ENCODE measurements at places on chromosomes 13 and 19. TPM values are rescaled to one million over a fixed set of nuclear protein-coding genes. Genes with fewer than 3 reads are reported as not detected.

RNU6-9 gene
- not detected for total RNA-seq

S1PR2 gene
- total RNA-seq, result 9.5 TPM

VSTM1 gene
- total RNA-seq, result 0.72 TPM

DAND5 gene
- not detected for total RNA-seq

DKKL1 gene
- total RNA-seq, result not detected

ZNF536 gene
- not detected for total RNA-seq

TBC1D4 gene
- 5.1 TPM for total RNA-seq

LIPE gene
- total RNA-seq, result 5.3 TPM

DNA sequence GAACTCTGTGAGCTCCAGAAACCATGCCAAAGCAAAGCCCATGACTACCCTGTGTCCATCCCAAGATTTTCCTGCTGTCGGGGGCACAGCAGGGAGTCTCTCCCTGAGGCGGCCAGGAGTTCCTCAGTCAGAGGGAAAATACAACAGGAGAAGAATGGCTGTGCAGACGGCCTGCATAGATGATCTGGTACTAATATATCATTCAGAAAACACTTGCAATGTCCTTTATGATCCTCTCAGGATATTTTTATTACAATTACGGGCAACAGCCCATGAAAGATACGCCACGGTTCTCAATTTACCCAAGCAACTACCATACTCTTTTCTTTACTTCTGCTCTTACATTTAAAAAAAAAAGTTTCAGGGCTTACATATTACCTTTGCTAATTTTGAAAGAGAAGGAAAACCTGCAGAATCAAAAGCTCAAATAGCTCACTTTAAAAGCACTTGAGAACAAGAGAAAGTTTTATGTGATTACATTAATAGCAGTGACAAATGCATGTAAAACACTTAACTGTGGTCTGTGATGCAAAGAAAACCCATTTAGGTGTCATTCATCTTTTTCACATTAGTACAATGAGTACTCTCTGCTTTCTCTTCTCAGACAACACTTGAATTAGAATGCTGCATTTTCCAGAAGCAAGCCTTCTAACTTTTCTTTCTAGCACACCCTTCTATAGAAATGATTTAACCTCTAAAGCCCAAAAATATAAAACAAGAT lies 460.8 kb downstream of the KLF5 start:
- DNase-seq, result no peak

DNA sequence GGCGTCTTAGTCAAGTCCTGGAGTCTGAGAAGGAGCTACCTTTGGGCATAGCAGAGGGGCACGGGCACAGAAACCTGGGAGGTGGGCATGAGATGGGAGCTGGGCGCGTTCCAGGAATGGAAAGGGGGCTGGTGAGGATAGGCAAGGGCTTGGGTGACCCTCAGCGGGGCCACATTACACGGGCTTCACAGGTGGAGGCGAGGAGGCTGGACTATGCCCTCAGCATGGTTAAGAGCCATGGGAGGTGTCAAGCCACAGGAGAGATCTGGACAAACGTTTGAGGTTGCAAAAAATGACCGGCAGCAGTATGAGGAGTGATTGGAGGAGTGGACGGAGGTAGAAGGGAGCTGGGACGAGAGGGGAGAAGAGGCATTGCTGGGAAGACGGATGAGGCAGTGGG lies 21.5 kb downstream of the NECTIN2 start:
- DNase-seq, result no peak
